ENCODE measurements at places on chromosomes 2 and 18.

- no peak for DNase-seq
Observed at GRCh38 chr2:51628917-51629316, 597.0 kb upstream of the NRXN1 start.

DNA sequence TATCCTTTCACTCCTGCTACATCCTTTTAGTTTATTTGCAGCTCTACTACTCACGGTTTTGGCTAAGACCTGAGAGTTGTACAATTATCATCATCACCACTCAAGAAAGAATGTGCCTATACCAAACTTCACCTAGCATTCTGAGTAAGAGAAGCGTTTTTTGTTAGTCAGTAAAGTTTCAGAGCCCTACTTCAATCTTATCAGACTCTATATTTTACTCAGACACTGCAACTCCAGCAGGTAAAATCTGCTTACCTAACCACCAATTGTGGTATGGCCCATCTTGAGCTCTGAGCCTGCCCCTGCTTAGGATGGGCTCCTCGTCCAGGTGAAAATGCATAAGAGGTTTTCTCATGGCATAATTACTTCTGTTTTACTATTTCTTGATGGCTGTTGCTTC is 37.1 kb downstream of the ICOS start:
- no peak for DNase-seq

GRCh38 chr18:8107426-8107825 is 501.8 kb upstream of the RAB12 start:
- no peak for DNase-seq

GRCh38 chr2:101638817-101639605 is 58.5 kb upstream of the MAP4K4 start:
- no peak for DNase-seq

DNA sequence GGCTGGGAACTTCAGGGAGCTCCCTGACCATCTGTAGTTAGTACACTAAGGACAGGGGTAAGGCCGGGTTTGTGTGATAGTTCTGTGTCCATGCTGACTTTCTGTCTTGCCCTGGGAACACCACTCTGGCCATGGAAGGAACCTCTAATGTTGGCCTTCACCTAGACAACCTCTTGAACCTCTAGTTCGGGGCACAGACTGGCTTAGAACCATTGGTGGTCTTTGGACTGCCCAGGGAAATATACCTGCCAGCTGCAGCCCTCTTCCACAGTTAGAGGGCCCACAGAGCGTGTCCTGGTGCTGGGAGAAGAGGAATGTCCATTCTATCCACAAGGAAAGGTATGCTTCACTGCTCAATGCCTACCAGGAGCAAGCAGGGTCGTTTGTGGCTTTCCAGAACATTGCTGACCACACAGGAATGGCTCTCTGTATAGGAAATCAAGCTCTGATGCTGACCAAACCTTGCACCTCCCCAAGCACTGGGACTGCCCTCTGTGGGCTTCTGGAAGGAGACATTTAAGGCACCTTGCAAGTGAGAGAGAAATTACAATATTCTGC is 318.8 kb upstream of the EPAS1 start:
- DNase-seq, result no peak

GRCh38 chr2:219911541-219911940 is 284.1 kb downstream of the SLC4A3 start:
- no peak for DNase-seq

- DNase-seq, result no peak
Observed at GRCh38 chr18:13547347-13547746, 179.0 kb downstream of the FAM210A start.

GRCh38 chr18:65464361-65464760 is 286.5 kb upstream of the CDH7 start:
- DNase-seq, result no peak

DNA sequence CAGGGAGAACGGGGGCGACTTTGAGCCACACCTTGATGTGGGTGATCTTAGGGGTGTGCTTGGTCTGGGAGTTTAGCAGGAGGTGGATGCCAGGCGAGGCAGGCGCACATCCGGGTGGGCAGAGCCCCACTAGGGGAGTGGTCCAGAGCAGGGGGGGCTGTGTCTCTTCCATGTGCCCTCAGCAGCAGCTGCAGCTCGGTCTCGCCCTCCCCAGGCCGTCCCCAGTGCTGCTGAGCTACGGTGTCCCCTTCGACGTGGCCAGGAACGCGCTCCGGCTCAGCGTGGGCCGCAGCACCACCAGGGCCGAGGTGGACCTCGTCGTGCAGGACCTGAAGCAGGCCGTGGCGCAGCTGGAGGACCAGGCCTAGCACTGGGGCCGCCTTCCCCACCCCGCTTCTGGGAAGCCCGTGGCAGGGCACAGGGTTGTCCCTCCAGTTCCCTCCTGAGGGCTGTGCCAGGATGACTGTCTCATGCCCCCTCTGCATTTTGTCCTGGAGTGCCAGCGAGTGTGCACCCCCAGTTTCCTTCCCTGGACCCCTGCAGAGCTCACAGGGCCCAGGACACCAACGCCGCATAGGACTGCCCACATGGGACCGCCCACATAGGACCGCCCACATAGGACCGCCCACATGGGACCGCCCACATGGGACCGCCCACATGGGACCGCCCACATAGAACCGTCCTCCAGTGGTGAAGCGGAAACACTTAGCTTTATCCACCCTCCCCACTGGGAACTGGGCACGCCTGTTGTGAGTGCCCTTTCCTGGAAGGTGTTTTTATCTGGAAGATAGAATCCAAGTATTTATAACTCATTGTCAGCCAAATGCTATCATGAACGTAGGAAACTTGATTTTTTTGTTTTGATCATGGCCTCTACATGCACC is 1.9 kb upstream of the ESPNL start:
- no peak for DNase-seq

DNA sequence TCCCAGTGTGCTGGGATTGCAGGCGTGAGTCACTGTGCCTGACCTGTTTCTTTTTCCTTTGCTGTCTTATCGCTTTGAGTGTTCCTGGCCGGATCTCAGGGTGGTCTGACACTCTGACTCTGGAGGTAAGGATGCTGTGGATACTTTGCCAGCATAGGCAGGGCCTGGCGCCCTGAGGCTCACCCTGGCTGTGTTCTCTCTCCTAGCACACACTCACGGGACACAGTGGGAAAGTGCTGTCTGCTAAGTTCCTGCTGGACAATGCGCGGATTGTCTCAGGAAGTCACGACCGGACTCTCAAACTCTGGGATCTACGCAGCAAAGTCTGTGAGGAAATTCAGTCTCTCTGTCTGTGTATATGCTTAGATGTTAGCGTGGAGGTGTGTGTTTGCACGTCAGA is 18.0 kb upstream of the SAG start:
- DNase-seq, result no peak

GRCh38 chr18:35073186-35074105 is 32.2 kb downstream of the MAPRE2 start:
- DNase-seq, result no peak

- DNase-seq, result no peak
Observed at GRCh38 chr2:175571078-175571653, 389.7 kb upstream of the ATP5MC3 start.

GRCh38 chr2:101516823-101517690 is 42.1 kb upstream of the RFX8 start:
- DNase-seq, result no peak

DNA sequence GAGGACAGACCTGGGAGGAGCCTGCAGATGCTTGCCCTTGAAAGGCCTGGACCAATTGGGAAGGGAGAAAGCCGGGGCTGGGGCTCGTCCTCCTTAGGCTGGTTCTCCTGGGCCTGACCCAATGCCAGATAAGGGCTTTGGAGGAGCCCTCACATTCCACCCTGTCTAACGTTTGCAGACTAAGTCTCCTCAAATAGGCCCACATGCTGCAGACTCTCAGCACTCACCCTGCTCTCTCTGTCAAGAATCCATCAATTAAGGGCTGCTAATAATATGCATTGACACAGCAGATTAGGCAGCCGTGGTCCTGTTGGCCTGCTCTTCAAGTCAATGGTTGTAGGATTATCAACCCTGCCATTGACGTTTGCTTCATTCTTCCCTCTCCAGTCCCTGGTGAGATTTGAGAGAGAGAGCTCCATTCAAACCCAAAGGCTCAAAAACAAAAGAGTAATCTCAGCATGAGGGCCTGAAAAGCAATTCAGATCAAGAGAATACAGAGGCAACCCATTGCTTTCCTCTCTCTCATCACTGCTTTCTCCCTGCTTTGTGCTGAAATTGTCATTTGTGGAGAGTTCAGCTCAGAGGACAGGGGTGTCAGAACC is 167.6 kb downstream of the INSIG2 start:
- DNase-seq, result no peak

- DNase-seq, result no peak
Observed at GRCh38 chr2:80515964-80516363, 211.4 kb upstream of the LRRTM1 start.

GRCh38 chr18:44627280-44627679 is 53.4 kb upstream of the SETBP1 start:
- no peak for DNase-seq

- no peak for DNase-seq
Observed at GRCh38 chr2:216165711-216166110, 56.6 kb downstream of the XRCC5 start.

- DNase-seq, result no peak
Observed at GRCh38 chr2:150528861-150529801, 41.7 kb upstream of the RND3 start.

GRCh38 chr2:135225781-135226180 is 173.7 kb downstream of the RAB3GAP1 start:
- DNase-seq, result no peak

- DNase-seq, result no peak
Observed at GRCh38 chr18:23943903-23944624, 70.5 kb upstream of the TTC39C start.

GRCh38 chr2:222272446-222273015 is 26.3 kb downstream of the PAX3 start:
- DNase-seq, result no peak

DNA sequence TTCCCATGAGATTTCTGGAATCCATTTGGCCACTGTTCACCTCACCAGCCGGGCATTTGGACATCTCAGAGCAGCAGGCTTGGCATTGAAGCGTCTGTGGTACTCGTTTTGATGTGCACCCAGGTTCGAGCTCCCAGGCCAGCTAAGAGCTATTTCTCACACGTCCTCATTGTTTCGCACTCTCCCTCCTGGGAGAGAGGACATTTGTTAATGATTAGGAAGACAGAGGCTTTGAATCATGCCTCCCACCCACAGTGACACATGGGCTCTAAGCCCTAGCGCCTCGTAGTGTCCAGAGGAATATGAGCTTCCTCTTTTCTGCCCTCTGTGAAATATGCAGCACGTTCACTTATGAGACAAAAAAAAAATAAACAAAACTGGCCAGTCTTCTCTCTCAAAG is 361.8 kb downstream of the RND3 start:
- DNase-seq, result no peak

- no peak for DNase-seq
Observed at GRCh38 chr2:8139668-8140200, 542.1 kb upstream of the ID2 start.

DNA sequence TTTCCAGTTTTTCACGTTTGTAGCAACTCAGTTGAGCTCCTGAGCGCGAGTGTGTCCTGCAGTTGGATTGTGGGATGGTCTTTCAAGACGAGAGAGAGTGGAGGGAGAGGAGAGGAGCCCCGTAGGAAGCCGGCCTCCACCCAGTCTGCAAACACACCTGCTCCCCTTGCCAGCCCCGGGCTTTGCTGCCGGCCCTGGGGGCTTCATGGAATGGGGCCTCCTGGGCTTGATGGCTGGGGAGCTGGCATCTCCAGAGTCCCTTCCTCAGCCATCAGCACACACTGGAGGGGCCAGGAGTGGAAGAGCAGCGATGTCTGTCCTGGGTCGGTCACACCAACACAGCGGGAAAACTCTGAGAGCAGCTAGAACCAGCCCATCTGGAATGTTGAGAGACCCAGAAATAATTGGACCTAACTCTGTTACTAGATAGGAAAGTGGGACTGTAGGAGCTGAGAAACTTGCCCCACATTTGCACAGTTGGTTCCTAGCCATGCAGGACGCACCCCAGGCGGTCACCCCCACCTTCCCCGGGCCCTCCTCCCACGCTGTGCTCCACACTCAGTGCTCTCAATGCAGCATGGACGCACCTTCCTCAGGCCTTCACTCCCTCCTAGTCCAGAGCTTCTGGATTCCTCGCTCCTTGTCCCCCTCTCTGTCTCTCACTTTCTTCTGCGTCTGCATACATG is 69.6 kb downstream of the PTGR3 start:
- DNase-seq, result no peak

DNA sequence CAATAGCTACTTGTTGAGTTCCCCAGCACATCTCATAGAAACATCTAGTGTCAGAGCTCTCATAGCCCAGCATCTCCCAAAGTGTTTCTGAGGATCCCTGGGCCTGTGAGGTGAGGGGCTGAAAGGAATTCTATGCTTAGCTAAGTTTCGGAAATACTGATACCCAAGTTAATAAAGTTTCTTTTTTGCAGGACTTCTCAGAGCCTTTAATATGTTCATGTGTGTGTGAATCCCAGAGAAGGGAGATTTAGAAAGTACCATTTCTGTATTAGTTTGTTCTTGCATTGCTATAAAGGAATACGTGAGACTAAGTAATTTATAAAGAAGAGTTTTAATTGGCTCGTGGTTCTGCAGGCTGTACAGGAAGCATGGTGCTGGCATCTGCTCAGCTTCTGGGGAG is 211.2 kb downstream of the TSN start:
- no peak for DNase-seq

DNA sequence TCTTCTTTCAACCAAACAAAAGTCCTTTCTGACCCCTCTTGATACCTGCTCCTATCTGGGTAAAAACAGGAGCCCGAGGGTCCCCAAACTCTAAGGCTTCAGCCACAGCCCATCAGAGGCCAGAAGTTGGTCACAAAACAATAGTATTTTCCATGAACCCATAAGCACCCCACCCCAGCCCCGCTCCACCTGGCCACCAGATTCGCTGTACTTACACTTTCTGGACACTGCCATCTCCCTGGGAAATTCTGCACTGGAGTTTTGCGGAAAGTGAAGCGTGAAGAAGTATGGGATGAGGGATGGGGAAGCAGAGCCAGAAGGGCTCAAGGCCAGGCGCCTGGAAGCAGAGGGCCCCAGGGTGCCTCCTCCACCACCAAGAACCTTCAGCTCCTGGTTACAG is 5.2 kb upstream of the RUFY4 start:
- no peak for DNase-seq

DNA sequence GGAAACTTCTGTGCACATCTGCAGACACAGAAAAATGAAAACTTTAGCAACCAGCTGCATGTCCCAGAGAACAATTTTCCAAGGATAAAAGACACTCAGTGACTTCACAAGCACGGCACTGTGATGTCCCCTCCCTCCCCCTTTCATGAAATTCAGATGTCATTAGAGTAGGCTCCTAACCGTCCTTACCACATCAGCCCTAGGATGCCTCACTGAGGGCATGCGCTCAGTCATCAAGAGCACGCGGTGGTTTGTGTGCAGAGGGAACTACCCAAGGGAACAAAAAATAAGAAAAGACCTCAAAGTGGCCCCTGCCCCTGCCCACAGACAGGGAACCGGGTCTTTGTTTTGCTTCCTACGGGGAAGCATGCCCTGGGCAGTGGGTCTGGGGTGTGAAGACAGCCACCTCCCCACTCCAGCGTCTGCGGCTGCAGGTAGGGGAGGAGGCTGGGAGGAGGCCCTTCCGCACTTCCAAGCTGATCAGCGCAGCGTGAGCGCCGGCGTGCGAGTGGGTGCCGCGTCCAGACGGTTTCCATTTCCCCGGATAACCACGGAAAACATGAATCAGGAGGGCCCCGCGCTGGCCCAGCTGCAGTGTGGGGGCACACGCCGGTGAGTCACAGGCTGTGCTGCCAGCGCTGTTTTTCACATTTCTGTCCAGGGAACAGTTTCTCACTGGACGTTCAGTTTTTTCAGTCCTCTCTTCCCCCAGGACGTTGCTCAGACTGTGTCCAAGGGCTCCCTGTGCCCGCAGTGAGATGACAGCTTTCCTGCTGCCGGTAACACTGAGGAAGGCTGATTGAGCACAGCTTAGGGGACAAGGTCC is 70.6 kb downstream of the COPS8 start:
- no peak for DNase-seq

- no peak for DNase-seq
Observed at GRCh38 chr2:195664528-195664927, 7.5 kb downstream of the SLC39A10 start.
